ENCODE measurements at places on chromosomes 12 and 14. TPM values are rescaled to one million over a fixed set of nuclear protein-coding genes. Genes with fewer than 3 reads are reported as not detected.

Gene KRT72
- not detected for total RNA-seq

Gene CAPZA3
- 0.28 TPM for total RNA-seq

Gene PDE3A
- total RNA-seq = not detected

Gene FOXJ2
- 21.1 TPM for total RNA-seq

Gene KERA
- not detected for total RNA-seq

Gene SAMD15
- total RNA-seq = 0.86 TPM

Gene AMHR2
- total RNA-seq = not detected

Gene TNS2
- 26.3 TPM for total RNA-seq

Gene C14orf39
- not detected for total RNA-seq

Gene ACOT6
- total RNA-seq = not detected

Gene DENR
- total RNA-seq = 104 TPM

Gene KLRC4
- total RNA-seq = 0.84 TPM

Gene BEGAIN
- 7.0 TPM for total RNA-seq

Gene PPP1R1A
- total RNA-seq = not detected

Gene APOF
- not detected for total RNA-seq

Gene GPR137C
- total RNA-seq = 0.10 TPM

Gene CHGA
- total RNA-seq = 0.35 TPM

Gene SCARB1
- 48.2 TPM for total RNA-seq

Gene MIP
- not detected for total RNA-seq

Gene RNASE11
- not detected for total RNA-seq

Gene TAS2R30
- 2.1 TPM for total RNA-seq

Gene AKAP3
- 0.54 TPM for total RNA-seq

Gene KNTC1
- total RNA-seq = 18.0 TPM

Gene C12orf60
- 2.2 TPM for total RNA-seq

Gene UBC
- total RNA-seq = 1,485 TPM

Gene STYK1
- total RNA-seq = 0.14 TPM

Gene SLC38A4
- not detected for total RNA-seq

Gene P2RX2
- total RNA-seq = not detected

Gene MSI1
- not detected for total RNA-seq

Gene SERPINA12
- total RNA-seq = not detected

Gene BCL7A
- total RNA-seq = 18.1 TPM

Gene TSHR
- total RNA-seq = not detected

Measured in MCF 10A (cell line).